Immature natural killer cell (primary cell): ENCODE measurements at places on chromosomes 16 and 17. TPM values are rescaled to one million over a fixed set of nuclear protein-coding genes. Genes with fewer than 3 reads are reported as not detected.

- no peak for DNase-seq
Observed at GRCh38 chr16:70157105-70157476, 16.5 kb upstream of the CLEC18C start.

- DNase-seq = no peak
Observed at GRCh38 chr17:43528988-43529814, 16.9 kb downstream of the ETV4 start.

GRCh38 chr17:78735832-78736525 is 46.1 kb downstream of the CYTH1 start:
- peak; percentile 66 for DNase-seq

GRCh38 chr17:79671085-79671694 is 59.6 kb upstream of the ENPP7 start:
- no peak for DNase-seq

GRCh38 chr16:81657224-81657623 is 121.9 kb upstream of the PLCG2 start:
- DNase-seq = no peak

DNA sequence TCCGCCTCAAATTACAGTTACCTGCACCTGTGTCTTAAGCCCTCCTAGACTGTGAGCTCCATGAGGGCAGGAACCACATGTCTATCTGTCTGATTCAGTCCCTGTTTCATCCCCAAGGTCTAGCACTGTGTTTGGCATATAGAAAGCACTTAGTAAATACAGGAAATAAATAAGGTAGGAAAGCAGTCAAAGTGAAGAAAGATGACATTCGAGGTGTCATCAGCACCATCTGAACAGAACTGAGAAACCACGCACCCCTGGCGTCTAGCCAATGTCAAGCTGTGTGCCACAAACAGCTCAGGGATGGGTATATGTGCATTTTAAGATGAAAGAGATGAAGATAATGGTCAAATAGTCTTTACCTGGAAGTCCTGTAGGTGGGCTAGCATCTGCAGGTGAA is 79.6 kb upstream of the ATP2A3 start:
- peak; percentile 87 for DNase-seq

- DNase-seq = no peak
Observed at GRCh38 chr17:55664287-55664686, 58.4 kb downstream of the TMEM100 start.

GRCh38 chr16:31333686-31334649 is 21.0 kb upstream of the ITGAX start:
- peak; percentile 55 for DNase-seq

DNA sequence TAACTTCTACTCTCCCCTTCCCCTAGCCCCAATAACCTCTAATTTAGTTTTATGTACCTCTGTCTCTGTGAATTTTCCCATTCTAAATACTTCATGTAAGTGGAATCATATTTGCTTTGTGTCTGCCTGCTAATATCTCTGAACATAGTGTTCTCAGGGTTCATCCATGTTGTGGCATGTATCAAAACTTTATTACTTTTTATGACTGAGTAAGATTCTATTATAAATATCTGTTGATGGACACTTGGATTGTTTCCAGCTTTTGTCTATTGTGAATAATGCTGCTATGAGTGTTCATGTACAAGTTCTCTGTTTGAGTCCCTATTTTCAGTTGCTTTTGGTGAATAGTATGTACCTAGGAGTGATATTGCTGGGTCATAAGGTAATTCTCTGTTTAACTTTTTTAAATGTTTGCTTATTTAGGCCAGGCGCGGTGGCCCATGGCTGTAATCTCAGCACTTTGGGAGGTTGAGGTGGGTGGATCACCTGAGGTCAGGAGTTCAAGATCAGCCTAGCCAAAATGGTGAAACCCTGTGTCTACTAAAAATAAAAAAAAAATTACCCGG is 92.8 kb downstream of the CHD9 start:
- DNase-seq = no peak

GRCh38 chr16:89409161-89409711 is 81.1 kb downstream of the ANKRD11 start:
- DNase-seq = peak; percentile 89

DNA sequence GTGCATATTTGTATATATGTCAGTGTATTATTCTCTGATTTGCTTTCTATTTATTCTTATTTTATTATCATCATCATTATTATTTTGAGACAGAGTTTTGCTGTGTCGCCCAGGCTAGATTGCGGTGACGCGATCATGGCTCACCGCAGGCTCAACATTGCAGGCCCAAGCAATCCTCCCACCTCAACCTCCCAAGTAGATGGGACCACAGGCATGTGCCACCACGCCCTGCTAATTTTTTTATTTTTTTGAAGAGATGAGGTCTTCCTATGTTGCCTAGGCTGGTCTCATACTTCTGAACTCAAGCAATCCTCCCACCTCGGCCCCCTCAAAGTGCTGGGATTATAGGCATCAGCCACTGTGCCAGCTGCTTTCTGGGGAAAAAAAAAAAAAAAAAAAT is 8.4 kb upstream of the ARHGAP17 start:
- DNase-seq = no peak

GRCh38 chr17:28743243-28744103 is at the start of gene TRAF4:
TSS of gene TRAF4 (plus strand) at chr17:28744011. CDS start at chr17:28744113, 102 bp downstream.
- peak; percentile 79 for DNase-seq

GRCh38 chr16:82459580-82460256 is 167.1 kb upstream of the CDH13 start:
- no peak for DNase-seq

DNA sequence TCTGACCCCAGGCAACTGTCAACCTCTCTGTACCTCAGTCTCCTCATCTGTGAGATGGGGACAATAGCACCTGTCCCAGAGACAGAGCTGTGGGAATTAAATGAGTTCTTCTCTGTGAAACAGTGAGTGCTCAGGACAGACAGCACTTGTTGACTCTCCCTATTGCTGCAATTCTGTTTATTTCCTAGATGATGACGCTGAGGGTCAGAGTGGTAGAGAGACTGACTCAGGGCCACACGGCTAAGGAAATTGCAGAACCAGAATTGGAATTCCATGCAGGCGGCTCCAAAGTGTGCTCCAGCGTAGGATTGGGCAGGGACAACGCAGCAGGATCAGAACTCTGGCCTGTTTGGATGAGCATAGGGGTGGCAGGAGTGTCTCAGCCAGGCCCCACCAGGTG is 302.2 kb downstream of the C16orf95 start:
- DNase-seq = no peak

DNA sequence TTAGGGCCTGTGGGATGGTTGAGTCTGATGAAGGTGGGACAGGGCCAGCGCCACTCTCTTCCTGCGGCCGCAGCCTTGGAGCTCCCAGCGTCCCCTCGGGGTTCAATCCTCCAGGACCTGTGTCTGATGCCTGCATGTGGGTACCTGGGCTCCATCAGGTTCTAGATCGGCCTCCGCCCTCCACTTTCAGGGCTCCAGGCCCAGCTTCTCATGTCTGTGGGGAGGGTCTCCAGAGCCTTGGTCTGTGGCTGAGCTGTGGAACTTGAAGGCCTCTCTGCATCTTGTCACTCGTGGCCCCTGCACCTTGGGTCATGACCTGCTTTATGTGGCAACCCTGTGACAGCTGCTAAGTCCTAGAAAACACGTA is 89.8 kb upstream of the ZNF750 start:
- no peak for DNase-seq

GRCh38 chr17:63927464-63928171 is 4.5 kb downstream of the CD79B start:
- no peak for DNase-seq

DNA sequence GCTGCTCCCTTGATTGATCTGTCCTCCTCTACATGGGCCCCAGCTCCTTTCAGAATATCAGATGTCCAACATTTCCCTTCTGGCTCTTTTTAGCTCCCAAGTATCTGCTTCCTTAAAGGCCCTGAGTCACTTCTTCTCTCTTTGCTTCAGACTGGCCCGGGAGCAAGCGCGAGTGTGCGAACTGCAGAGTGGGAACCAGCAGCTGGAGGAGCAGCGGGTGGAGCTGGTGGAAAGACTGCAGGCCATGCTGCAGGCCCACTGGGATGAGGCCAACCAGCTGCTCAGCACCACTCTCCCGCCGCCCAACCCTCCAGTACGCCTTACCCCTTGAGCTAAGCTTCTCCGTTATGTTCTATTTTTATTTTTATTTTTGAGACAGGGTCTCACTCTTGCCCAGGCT is 12.3 kb downstream of the CNTROB start:
- no peak for DNase-seq

DNA sequence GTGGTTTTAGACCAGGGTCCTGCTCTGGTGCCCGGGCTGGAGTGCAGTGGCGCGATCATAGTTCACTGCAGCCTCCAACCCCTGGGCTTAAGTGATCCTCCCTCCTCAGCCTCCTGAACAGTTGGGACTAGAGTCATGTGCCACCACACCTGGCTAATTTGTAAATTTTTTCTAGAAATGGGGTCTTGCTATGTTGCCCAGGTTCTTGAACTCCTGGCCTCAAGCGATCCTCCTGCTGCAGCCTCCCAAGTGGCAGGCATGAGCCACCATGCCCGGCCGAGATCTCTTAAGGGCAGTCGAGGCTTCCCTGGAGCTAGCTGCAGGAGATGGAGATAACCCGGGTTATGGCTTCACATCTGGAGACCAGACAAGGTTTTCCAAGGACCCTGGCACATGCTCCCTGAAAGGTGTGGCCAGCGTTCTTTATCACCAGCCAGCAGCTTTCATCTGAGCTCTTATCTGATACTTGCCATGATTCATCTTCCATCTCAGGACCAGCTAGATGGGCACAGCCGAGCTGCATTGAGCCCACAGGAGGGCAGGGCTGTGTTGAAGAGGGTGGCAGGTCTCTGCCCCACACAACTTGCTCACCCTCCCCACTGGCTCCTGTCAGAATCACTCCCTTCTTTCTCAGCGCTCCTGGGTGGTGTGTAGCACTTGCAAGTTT is 28.6 kb downstream of the SCNN1B start:
- DNase-seq = no peak

DNA sequence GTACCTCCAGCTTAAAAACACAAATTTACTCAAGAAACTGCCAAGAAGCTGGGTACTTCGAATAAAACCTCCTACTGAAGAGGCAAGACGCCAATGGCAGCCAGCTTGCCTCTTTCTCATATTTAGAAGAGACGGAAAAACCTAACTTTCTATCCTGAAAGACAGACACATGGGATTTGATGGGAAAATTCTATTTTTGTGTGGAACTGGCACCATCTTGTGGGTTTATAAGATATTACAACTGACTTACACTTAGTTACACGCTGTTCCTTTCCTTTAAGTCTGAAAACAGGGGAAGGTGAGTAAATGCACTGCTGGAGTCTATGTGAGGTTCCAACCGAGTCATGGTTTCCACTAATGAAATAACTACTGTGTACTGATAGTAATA is 10.3 kb downstream of the ZNF18 start:
- DNase-seq = no peak

DNA sequence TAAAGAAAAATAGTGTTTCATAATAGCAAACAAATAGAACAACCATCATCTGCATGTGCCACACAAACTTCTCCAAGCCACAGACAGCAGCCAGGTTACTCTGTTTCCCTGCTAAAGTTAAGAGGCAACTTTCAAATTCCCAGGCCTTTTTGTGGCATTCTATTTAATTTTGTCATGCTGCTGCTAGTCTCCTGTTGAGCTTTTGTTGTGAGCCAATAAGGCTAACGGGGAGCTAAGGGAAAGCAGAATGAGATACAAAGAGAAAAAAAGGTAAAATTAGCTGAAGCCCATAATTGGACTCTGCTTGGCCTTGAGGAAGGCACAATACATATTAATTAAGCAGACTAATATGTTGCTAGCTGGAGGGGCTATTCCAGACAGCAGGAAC is 74.7 kb upstream of the GNAO1 start:
- DNase-seq = no peak

- no peak for DNase-seq
Observed at GRCh38 chr17:38579083-38579480, 26.7 kb downstream of the SRCIN1 start.

DNA sequence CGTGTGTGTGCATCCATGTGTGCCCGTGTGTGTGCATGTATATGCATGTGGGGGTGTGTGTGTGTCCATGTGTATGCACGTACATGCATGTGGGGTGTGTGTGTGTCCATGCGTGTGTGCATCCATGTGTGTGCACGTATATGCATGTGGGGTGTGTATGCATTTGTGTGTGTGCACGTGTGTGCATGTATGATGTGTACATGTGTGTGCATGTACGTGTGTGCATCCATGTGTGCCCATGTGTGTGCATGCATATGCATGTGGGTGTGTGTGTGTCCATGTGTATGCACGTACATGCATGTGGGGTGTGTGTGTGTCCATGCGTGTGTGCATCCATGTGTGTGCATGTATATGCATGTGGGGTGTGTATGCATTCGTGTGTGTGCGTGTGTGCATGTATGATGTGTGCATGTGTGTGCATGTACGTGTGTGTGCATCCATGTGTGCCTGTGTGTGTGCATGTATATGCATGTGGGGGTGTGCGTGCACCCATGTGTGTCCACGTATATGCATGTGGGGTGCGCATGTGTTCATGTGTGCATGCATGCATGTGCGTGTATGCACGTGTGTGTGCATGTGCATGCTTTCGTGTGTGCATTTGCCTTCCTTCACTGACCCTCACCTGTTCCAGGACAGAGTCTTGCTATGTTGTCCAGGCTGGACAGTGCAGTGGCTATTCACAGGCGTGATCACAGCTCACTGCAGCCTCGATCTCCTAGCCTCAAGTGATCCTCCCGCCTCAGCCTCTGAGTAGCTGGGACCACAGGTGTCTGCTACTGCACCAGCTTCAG is 129.6 kb upstream of the TNRC6C start:
- no peak for DNase-seq

GRCh38 chr17:78168242-78168902 is at the start of gene SYNGR2:
TSS of gene SYNGR2 (plus strand) at chr17:78168581. CDS start at chr17:78168617, 36 bp downstream.
- DNase-seq = peak; percentile 87

GRCh38 chr16:61926766-61927165 is 109.5 kb downstream of the CDH8 start:
- DNase-seq = no peak

DNA sequence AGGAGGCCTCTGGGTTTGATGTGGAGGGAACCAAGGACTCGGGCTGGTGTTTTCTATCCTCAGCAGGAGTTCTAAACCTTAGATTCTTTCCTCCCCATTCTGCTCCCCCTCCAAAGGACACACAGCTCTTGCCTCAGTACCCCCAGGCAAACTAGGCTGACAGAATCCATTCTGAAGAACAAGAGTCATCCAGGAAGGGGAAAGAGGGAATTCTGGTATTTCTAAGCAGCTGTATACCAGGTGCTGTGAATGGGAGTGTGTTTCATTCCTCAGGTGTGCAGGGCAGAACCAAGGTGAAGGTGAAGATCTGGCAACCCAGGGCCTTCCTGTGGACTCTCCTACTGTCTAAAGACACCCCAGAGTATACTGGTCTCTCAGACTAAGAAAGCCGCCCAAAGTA is 4.1 kb downstream of the INPP5K start:
- no peak for DNase-seq

The RAMP2 gene
- not detected for polyA plus RNA-seq

The KRT33B gene
- polyA plus RNA-seq = not detected

The TERB1 gene
- 0.11 TPM for polyA plus RNA-seq

The KCNJ2 gene
- polyA plus RNA-seq = not detected

The RILP gene
- polyA plus RNA-seq = 12.7 TPM

The CFAP20 gene
- polyA plus RNA-seq = 36.6 TPM

The NQO1 gene
- polyA plus RNA-seq = 14.6 TPM

The MPP2 gene
- polyA plus RNA-seq = 0.55 TPM

The AKAP1 gene
- 3.6 TPM for polyA plus RNA-seq

The FGF11 gene
- polyA plus RNA-seq = not detected

The KRTAP4-5 gene
- polyA plus RNA-seq = not detected

The KARS1 gene
- 181 TPM for polyA plus RNA-seq
